Activated T-helper 1 cell treated with anti-CD3 and anti-CD28 coated beads, Interleukin-12 subunit alpha, Interleukin-12 subunit beta, Interleukin-2, Interleukin-4 antibody, amounts not matched to agents 30 ng/mL and 10 ng/mL and 1 ng/mL, durations not matched to agents 14 hours and 24 hours and 36 hours (primary cell): ENCODE measurements at places on chromosomes 3 and 15. TPM values are rescaled to one million over a fixed set of nuclear protein-coding genes. Genes with fewer than 3 reads are reported as not detected.

APOD gene
- 3.4 and 4.0 TPM in 2 replicates for total RNA-seq

CTXN2 gene
- total RNA-seq: not detected in 2 replicates

DNAH12 gene
- total RNA-seq: 0.17 TPM in 1 of 2 replicates, not detected in the other

ADAMTS17 gene
- total RNA-seq: 0.83 and 1.3 TPM in 2 replicates

CCR2 gene
- total RNA-seq: 20.6 and 21.0 TPM in 2 replicates

GUCA1C gene
- total RNA-seq: not detected in 2 replicates

ELL3 gene
- 0.41 and 0.73 TPM in 2 replicates for total RNA-seq

TGM5 gene
- not detected in 2 replicates for total RNA-seq

CFAP100 gene
- not detected in 2 replicates for total RNA-seq

TBCCD1 gene
- total RNA-seq: 17.7 and 19.2 TPM in 2 replicates

DNAJA4 gene
- 68.4 and 70.8 TPM in 2 replicates for total RNA-seq

PRSS50 gene
- not detected in 2 replicates for total RNA-seq

HDC gene
- total RNA-seq: 2.1 and 2.4 TPM in 2 replicates

GHSR gene
- not detected in 2 replicates for total RNA-seq

MOBP gene
- total RNA-seq: not detected in 2 replicates

MED12L gene
- total RNA-seq: 4.9 and 5.1 TPM in 2 replicates

CTDSPL gene
- 3.5 and 3.7 TPM in 2 replicates for total RNA-seq

AQP9 gene
- 0.07 TPM in 1 of 2 replicates, not detected in the other for total RNA-seq

SCN11A gene
- total RNA-seq: 0.05 TPM in 1 of 2 replicates, not detected in the other
